Right renal pelvis (tissue), 4 donors: ENCODE measurements at places on chromosomes 12 and 14.
A peak's percentile ranks its signal among the peaks of the same experiment; 100 is the strongest.

DNA sequence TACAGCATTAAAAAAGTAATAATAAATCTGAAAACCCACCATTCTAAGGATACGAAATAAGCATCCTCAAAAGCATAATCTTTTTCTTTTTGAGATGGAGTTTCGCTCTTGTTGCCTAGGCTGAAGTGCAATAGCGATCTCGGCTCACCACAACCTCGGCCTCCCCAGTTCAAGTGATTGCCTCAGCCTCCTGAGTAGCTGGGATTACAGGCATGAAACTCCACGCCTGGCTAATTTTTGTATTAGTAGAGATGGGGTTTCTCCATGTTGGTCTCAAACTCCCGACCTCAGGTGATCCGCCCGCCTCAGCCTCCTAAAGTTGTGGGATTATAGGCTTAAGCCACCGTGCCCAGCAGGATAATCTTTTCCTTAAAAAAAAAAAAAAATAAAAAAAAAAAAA lies 4.3 kb downstream of the CCNT1 start:
- no peak for DNase-seq

DNA sequence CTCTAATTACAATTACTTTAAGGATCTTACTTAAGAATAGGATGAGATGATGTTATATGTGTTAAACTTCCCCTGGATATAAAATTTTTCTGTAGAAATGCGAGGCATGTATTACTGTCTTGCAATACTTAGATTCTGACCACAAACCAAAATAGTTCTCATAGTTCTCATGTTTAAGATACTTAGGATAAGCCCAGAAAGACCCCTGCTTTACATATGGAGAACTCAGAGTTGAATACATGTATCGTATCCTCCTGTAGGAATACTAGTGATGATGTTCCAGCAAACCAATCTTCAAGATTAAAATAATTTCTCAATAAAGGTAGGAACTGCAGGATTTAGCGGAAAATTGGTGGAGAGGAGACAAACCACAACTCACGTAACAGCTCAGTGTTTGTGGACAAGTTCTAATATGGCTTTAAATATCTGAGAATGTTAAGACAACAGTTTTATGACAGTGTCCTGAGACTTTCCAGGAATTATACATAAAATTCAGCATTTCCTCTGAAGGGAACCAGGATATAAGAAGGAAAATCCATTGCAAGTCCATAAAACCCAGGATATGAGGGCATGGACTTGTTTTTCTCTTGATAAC lies 114.7 kb upstream of the CRY1 start:
- no peak for DNase-seq

DNA sequence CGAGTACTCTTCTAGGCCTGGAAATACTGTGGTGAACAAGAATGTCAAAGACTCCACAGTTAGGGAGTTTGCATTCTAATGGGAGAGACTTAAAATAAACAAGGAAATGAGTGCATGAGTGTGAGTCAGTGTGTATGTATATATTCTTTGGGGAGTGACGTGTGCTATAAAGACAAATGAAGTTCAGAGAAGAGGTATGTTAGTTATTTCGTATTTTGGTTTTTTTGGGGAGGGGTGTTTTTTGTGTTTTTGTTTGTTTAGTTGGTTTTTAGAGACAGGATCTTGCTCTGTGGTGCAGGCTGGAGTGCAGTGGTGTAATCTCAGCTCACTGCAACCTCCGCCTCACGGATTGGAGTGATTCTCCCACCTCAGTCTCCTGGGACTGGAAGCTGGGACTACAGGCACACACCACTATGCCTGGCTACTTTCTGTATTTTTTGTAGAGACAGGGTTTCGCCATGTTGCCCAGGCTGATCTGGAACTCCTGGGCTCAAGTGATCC lies 74.3 kb downstream of the SRGAP1 start:
- DNase-seq: no peak

DNA sequence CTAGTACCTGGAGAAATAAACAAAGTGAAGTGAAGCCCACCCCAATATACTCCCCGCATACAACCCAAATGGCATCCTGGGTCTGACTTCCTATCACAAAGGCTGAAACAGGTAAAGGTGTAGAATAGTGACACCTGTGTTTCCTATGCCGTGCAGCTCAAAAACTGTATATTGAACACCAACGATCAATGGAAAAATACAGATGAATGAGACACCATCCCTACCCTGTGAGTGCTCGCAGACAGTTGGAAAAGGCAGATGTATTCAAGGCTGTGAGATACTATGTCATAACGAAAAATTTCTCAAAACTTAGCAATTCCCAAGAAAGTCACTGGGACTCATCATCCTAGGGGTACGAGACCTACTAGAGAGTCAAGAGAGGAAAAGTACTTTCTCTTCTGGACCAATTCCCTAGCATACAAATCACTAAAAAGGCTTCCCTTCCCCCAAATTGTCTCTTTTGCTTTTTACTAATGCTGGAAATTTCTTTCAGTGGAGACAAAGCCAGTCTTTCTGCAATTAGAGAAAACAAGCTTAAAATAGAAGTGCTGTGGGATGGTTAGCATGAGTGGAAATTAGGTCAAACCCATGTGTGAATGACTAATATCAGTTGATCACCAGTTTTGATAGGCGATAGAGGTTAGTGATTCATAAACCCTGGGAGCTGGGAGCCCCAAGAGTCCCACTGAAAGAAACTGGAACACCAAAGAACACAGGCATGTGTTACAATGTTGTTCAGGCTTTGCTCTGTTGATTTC lies 249.7 kb downstream of the SPTSSA start:
- DNase-seq: no peak

GRCh38 chr12:128388461-128389000 lies 121.6 kb downstream of the TMEM132C start:
- peak; percentile 60 for DNase-seq

DNA sequence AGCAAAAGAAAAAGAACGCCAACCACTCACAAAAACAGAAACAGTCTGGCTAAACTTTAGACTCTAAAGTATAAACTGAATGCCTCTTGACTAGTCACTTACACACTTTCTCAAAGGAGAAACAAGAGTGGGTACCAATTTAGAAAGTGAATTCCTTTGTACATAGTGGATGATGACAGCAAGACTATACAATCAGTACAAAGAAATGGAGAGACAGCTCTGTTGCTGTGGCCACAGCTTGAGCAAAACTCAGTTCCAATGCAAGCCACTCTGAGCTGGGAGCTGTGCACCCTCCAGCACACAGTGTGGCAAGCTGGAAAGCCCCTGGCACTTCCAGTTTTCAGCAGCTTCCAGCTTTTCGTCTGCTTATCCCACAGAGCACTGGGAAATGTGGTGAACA lies 21.7 kb downstream of the NT5DC3 start:
- no peak for DNase-seq

DNA sequence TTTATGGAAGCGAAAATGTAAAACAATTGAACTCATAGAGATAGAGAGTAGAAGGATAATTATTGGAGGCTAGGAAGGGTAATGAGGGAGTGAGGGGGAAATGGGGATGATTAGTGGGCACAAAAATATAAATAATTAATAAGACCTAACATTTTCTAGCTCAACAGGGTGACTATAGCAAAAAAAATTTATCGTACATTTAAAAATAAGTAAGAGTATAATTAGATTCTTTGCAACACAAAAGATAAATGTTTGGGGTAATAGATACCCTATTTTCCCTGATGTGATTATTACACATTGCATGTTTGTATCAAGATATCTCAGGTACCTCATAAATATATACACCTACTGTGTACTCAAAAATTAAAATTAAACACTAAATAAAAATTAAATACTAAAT lies 1070.0 kb downstream of the LRFN5 start:
- DNase-seq: no peak

- DNase-seq: no peak
Observed at GRCh38 chr12:108630481-108631207, 3.0 kb downstream of the SELPLG start.

GRCh38 chr14:61430066-61430757 lies 108.8 kb downstream of the PRKCH start:
- DNase-seq: no peak

GRCh38 chr14:47674543-47675465 lies 601 bp downstream of the MDGA2 start:
- peak; percentile 9 for DNase-seq

DNA sequence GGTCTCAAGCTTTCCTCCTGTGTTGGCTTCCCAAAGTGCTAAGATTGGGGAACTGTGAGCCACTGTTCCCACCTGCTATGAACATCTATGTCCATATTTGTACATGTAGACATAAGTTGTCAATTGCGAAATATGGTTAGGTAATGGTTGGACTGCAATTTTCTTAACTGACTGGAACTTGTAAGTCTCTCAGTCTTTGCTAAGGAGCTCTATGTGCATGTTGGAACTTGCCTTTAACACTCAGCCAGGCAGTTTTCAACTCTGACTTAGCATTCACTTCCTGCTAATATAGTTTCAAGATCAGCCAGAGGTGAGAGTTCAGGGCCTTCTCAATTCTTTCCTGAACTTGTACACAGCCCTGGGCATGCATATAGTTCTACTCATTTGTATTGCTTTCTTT lies 44.5 kb upstream of the EEA1 start:
- DNase-seq: no peak

DNA sequence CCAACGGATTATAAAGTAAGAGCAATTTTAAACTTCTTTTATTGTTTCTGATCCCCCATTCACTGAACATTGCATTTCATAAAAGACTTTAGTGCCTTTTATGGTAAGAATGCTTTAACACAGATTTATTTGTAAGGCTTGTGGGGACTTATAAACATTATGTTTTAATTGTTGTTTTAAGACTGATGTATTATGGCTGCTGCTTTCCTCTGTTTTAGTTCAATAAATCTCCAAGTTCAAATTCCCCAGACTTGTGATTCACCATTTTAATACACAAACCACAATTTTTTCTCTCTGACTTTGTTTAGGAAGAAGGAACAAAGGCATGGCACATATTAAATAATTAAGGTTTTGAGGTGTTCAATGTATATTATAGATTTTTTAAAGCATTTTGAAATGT lies 753.3 kb downstream of the SLC6A15 start:
- DNase-seq: no peak

DNA sequence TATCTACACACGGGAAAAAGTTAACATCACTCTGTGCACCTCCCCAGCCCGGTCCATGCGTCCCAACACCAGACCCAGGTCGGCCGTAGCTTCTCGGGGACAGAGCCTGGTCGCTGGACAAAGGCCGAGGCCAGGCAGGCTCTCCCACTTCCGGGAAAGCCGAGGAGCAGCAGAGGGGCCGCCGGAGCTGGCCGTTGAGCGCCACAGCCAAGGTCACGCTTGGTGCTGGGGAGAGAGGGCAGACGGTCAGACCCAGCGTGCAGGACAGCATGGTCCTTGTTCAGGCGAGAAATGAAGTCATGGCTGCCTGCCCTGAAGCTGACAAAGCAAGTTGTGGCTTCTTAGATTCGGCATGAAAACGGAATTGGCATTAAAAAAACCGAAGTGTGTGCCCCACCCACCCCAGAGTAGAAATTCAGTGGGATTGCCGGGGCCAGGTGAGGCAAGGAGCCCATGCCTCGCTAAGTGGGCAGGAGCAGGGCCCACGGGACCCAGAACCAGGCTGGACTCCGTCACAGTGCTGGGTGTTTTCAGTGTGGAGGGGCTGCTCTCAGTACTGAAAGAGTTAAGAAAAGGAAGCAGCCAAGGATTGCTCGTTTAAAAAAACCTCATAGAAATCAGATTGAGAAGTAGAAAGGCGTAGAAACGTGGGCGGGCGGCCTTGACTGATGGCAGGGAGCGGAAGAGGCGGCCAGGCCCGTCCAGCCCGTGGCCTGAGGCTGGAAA lies 4.3 kb downstream of the ARL6IP4 start:
- DNase-seq: no peak

- DNase-seq: no peak
Observed at GRCh38 chr12:4281173-4281654, 7.7 kb downstream of the CCND2 start.
